SIG-M5 (cell line): ENCODE measurements at places on chromosomes 11 and 22.

DNA sequence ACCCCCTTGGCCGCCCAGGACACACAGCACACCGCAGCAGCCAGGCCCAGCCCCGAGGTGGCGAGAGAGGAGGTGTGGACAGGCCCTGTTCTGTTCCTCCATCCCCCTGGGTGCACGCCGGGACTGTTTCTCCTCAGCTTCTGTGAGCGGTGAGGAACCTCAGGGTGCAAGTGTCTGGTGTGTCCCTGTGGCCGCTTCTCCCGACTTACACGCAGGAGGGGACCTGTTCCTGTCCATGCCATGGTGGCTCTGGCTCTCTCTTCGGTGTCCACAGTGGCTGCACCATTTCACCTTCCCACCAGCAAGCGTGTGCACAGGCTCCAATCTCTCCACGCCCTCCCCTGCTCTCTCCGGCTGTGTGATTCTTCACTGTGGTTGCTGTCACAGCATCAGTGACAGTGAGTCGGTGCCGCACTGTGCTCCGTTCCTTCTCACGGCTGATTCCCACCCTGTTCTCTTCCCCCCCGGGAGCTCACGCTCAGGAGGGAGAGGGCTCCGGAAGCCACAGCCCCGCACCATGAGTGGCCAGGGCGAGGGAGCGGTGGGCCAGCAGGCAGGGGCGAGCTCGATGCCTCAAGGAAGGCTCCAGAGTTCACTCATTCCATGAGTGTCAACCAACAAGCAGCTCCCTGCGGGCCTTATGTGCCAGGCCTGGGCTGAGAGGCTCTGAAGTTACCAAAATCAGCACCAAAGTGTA lies 18.6 kb upstream of the WNT7B start:
- no peak for DNase-seq

DNA sequence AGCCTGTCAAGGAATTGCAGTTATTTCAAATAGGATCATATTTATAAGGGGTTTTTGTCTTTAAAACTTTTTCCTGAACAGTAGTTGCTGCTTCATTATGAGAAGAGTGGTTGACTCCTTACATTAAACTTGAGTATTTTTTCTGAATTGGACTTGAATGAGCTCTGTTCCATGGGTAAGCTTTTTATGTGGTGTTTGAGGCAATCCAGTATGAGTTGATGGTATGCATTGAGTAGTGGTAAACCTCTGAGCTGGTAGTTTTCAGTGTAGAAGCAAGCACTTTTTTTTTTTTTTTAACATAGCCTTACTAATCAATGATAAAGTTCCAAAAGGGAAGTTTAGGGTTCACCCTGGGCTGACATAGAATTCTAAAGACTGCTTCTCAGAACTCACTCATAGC lies 3.4 kb downstream of the KMT2A start:
- no peak for DNase-seq

DNA sequence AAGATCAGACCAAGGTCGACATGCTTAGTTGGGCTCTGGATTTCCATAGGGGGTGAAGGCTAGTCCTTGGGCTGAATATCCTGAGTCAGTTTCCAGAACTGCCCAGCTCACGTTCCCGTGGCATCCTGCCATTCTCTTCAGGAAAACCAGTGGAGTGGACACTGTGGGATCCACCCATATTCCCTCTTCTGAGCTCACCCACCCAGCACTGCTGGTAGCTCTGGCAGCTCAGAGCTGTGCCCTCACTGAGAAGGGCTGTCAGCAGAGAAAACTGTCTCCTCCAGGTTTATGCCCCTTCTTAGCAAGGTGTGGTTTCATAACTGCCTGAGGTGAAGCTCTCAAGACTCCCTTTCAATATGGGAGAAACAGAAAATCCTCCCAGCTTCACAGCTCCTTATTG lies 111.7 kb downstream of the GGTLC2 start:
- DNase-seq = no peak

DNA sequence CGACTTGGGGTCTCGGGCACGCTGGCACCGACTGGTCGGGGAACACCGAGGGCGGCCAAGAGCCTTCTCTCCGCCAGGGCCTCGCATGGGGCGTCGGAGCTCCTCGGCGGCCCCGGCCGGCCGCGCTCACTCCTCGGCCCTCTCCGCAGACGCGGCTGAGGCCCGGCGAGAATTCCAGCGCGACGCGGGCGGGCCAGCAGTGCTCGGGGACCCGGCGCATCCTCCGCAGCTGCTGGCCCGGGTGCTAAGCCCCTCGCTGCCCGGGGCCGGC lies 5.6 kb downstream of the TBX1 start:
- DNase-seq = no peak

GRCh38 chr22:47307326-47307725 lies 544.9 kb downstream of the TBC1D22A start:
- no peak for DNase-seq

GRCh38 chr11:25200925-25201324 lies 704.1 kb downstream of the LUZP2 start:
- DNase-seq = no peak

DNA sequence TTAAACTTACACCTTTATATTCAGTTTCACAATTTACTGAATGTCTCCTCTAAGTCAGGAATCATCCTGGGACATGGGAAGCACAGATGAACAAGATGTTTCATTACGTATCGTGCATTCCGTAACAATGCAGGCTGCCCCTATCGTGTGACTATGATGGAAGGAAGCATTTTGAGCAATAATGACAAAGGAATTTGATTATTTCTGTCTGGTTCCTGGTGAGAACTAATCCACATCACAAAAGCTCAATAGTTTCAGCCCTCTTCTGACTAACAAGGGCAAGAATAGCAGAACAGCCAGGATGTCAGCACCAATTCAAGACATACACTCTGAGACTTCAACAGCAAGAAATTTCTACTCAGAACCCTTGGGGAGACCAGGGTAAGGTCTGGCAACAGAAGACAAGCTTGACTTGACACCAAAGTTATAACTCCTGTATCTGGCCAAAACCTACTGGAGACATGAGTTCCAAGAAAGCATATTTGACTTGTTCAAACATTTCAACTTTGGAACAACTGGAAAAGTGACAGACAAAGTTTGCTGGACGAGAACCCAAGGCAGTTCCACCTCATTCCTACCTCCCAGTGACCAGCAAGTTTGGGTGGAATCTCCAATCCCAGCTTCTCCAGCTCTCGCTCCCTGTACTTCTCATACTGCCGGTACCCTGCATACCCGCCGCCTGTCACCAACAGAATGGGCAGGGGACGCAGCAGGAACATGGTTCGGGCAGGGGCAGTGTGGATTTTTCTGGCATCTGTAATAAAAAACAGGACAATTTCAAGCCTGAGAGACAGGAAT lies 14.3 kb downstream of the PISD start:
- DNase-seq = no peak

DNA sequence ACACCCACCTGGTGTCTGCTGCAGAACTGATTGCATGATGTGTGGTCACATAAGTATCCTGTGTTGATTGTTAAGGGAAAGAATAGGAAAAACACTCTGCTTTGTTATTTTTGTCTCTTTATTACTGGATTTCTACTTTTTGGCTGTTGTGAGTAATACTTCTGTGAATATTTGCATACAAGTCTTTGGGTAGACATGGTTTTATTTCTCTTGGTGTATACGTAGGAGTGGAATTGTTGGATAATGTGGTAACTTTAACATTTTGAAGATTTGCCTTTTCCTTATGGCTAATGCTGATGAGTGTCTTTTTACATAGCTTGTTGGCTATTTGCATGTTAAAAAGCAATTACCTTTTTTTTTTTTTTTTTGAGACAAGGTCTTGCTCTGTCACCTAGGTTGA lies 13.1 kb downstream of the PPP6R3 start:
- DNase-seq = no peak
